ENCODE measurements at places on chromosomes 12 and 14. TPM values are rescaled to one million over a fixed set of nuclear protein-coding genes. Genes with fewer than 3 reads are reported as not detected.

DNA sequence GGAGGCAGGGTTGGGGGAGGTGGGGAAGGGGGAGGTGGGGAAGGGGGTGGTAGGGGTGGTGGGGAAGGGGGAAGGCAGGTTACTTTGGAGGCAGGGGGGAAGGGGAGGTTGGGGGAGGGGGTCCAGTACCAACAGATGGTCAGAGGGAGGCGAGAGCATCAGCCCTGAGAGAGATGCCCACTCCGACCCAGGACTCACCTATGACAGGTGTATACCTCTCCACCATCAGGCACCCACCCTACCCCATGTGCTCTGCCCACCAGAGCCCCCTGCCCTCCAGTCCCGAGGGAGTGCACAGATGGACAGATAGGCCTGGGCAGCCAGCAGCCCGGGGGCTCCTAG lies 18.6 kb downstream of the JAG2 start:
- H3K27me3 ChIP-seq: no peaks in the 10 kb centered on the region
- no peaks in the 10 kb centered on the region for H3K4me1 ChIP-seq
- no peak overlapping the region for H3K27ac ChIP-seq
- no peak overlapping the region for H3K4me3 ChIP-seq
- H3K36me3 ChIP-seq: peaks cover 7% of the 10 kb centered on the region
- DNase-seq: no peak

- no peak for DNase-seq
- H3K36me3 ChIP-seq: no peaks in the 10 kb centered on the region
- H3K27ac ChIP-seq: no peak overlapping the region
- H3K4me3 ChIP-seq: no peak overlapping the region
These were observed 68.6 kb upstream of the RESF1 start for GRCh38 chr12:31890295-31891285.

- no peaks in the 10 kb centered on the region for H3K4me1 ChIP-seq
- no peak overlapping the region for H3K4me3 ChIP-seq
- H3K27me3 ChIP-seq: no peaks in the 10 kb centered on the region
- no peak for DNase-seq
- H3K27ac ChIP-seq: peak overlapping the region; percentile 20
These were observed 256.9 kb upstream of the RGS6 start for GRCh38 chr14:71675126-71675899.

- peak overlapping the region; percentile 82 for H3K4me3 ChIP-seq
- H3K27ac ChIP-seq: peak overlapping the region; percentile 99
- no peaks in the 10 kb centered on the region for H3K27me3 ChIP-seq
- peak; percentile 11 for DNase-seq
- H3K36me3 ChIP-seq: peaks cover 39% of the 10 kb centered on the region
These were observed 992 bp downstream of the CPSF2 start for GRCh38 chr14:92122761-92123160.

DNA sequence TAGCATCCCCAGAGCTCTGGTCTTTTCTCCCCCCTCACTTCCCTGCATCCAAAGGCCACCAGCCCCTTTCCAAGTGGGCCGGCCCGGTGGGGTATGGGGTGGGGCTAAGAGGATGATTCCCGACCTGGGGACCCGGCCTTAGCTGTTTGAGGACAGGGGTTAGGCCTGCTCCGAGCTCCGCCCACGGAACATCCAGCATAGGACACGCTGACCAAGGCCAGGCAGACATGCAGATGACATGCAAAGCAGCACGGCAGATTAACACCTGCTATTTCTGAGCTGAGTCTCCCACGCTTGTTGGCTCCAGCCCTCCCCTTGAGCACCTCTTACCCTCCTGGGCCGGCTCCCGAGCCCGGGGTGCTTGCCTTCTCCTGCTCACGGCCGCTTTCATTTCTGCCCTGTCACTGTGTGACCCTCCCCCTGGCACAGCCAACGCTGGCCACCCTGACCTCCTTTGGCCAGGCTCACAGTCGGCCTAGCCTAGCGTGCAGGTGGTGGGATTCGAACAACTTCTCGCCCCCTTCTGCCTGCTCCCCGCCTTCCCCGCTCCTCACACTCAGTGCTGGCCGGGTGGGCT lies 40.2 kb downstream of the TEAD4 start:
- H3K4me1 ChIP-seq: no peaks in the 10 kb centered on the region
- H3K27ac ChIP-seq: no peak overlapping the region
- H3K27me3 ChIP-seq: no peaks in the 10 kb centered on the region
- H3K36me3 ChIP-seq: peaks cover 6% of the 10 kb centered on the region
- H3K4me3 ChIP-seq: no peak overlapping the region
- DNase-seq: no peak

- DNase-seq: no peak
- H3K27ac ChIP-seq: no peak overlapping the region
- H3K36me3 ChIP-seq: peaks cover 4% of the 10 kb centered on the region
- H3K4me1 ChIP-seq: no peaks in the 10 kb centered on the region
- H3K4me3 ChIP-seq: no peak overlapping the region
These were observed 34.0 kb downstream of the ALG10B start for GRCh38 chr12:38350342-38351174.

GRCh38 chr12:116026346-116026745 lies 251.1 kb downstream of the MED13L start:
- H3K27ac ChIP-seq: no peak overlapping the region
- no peaks in the 10 kb centered on the region for H3K27me3 ChIP-seq

DNA sequence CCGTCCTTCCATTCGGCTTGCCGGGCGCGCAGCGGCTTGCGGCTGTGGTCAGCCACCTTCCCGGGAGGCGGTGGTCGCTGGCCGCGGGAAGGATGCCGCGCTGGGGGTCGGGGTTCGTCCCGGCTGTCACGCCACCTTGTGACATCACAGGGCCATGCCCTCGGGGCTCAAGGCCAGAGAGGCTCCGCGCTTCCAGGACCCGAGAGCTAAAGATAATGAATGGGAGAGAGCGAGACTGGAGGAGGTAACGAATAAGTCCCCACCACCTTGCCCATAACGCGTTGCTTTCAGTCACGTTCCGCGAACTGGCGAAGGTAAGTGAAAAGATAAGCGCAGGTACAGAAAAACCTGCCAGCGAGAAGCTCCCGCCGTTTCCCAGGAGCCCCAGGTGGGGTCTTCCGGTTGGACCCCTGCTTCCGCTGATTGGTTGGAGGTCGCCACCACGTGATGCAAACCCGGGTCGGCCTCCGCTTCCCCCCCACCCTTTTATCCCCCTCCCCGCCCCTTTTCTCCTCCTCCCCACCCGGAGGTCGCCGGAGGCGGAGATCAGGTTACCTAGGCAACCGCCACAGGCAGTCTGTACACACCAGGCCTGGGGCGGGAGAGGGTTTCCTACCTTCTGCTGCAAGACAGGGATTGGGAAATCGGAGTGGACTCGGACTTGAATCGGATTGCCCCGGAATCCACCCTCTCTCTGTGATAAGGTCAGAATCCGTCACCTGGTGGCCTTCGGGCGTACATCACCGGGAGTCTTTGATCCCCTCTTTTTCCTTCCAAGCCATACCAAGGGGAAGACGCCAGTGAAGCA lies at the start of gene LRRC9:
Gene LRRC9 (plus strand): TSS at position 575 of the 808 bp plus-strand sequence.
- H3K4me3 ChIP-seq: no peak within 1 kb of the TSS
- H3K27ac ChIP-seq: no peak within 1 kb of the TSS
- H3K27me3 ChIP-seq: no peaks in the 10 kb centered on the region
- no peak for DNase-seq
- H3K4me1 ChIP-seq: no peaks in the 10 kb centered on the region

DNA sequence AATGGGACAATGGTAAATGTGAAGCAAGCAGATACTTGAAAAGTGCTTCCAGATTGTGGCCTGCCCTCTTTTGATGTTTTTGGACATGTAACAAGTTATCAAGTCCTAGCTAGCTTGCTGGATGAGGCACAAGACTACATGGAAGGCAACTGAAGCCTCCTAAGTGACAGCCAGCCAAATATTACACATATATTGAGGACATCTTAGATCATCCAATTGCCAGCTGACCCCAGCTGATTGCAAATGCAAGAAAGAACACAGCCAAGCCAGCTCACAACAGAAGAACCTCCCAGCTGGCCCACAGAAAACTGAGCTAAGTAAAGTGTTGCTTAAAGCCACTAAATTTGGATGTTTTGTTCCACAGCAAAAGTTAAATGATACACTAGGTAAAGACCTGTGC lies 156.9 kb downstream of the SRGAP1 start:
- DNase-seq: no peak
- no peak overlapping the region for H3K27ac ChIP-seq
- H3K36me3 ChIP-seq: peaks cover 43% of the 10 kb centered on the region
- no peaks in the 10 kb centered on the region for H3K27me3 ChIP-seq

DNA sequence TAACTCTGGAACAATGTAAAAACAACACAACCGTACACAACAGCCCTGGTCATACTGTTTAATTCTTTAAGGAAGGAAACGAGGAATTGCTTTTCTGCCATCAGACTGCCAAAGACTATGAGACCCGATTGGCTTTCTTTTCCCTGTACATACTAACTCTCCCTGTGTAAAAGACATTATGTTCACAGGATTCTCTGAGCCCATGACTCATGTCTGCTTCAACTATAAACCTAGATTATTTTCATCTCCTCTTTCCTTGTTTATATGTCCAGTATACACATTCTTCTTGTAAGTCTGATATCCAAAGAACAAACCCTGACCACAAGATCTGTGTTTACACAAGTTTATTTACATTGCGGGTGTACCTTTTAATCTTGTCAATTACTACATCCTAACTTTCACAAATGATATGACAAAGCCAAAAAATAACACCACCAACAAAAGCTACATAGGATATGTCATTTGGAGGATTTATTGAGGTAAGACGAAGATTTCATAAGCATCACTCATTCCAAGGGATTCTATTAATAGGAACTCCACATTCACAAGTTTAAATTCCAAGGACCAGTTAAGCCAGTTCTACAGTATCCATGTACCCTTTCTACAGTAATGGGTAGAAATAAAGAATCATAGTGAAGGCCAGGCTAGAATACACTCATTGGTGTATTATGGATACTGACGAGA lies 67.3 kb downstream of the STXBP6 start:
- no peak overlapping the region for H3K4me3 ChIP-seq
- H3K27ac ChIP-seq: no peak overlapping the region
- DNase-seq: no peak
- peaks cover 25% of the 10 kb centered on the region for H3K27me3 ChIP-seq
- H3K4me1 ChIP-seq: no peaks in the 10 kb centered on the region

- no peaks in the 10 kb centered on the region for H3K36me3 ChIP-seq
- no peaks in the 10 kb centered on the region for H3K27me3 ChIP-seq
- H3K4me1 ChIP-seq: peaks cover 5% of the 10 kb centered on the region
- no peak for DNase-seq
- H3K27ac ChIP-seq: no peak overlapping the region
- no peak overlapping the region for H3K4me3 ChIP-seq
These were observed 1.1 kb upstream of the CATSPERB start for GRCh38 chr14:91732859-91733477.

DNA sequence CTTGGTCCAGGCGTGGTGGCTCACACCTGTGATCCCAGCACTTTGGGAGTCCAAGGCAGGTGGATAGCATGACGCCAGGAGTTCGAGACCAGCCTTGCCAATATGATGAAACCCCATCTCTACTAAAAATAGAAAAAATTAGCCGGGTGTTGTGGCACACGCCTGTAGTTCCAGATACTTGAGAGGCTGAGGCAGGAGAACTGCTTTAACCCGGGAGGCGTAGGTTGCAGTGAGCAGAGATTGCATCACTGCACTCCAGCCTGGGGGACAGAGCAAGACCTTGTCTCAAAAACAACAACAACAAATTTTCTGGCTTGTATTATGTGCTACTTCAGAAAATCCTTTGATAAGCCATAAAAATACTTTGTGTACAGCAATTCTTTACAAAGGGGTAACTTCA lies 41.1 kb downstream of the LARP4 start:
- peaks cover 92% of the 10 kb centered on the region for H3K36me3 ChIP-seq
- no peak overlapping the region for H3K4me3 ChIP-seq
- peak overlapping the region; percentile 49 for H3K27ac ChIP-seq
- DNase-seq: no peak
- H3K4me1 ChIP-seq: peaks cover 10% of the 10 kb centered on the region
- H3K27me3 ChIP-seq: no peaks in the 10 kb centered on the region

GRCh38 chr12:92539976-92540781 lies 162.6 kb upstream of the PLEKHG7 start:
- H3K4me1 ChIP-seq: peaks cover 9% of the 10 kb centered on the region
- no peaks in the 10 kb centered on the region for H3K27me3 ChIP-seq
- DNase-seq: no peak
- no peaks in the 10 kb centered on the region for H3K36me3 ChIP-seq
- peak overlapping the region; percentile 65 for H3K27ac ChIP-seq

GRCh38 chr14:90490720-90491050 lies 93.9 kb downstream of the CALM1 start:
- H3K4me1 ChIP-seq: no peaks in the 10 kb centered on the region
- H3K4me3 ChIP-seq: no peak overlapping the region
- no peak for DNase-seq

DNA sequence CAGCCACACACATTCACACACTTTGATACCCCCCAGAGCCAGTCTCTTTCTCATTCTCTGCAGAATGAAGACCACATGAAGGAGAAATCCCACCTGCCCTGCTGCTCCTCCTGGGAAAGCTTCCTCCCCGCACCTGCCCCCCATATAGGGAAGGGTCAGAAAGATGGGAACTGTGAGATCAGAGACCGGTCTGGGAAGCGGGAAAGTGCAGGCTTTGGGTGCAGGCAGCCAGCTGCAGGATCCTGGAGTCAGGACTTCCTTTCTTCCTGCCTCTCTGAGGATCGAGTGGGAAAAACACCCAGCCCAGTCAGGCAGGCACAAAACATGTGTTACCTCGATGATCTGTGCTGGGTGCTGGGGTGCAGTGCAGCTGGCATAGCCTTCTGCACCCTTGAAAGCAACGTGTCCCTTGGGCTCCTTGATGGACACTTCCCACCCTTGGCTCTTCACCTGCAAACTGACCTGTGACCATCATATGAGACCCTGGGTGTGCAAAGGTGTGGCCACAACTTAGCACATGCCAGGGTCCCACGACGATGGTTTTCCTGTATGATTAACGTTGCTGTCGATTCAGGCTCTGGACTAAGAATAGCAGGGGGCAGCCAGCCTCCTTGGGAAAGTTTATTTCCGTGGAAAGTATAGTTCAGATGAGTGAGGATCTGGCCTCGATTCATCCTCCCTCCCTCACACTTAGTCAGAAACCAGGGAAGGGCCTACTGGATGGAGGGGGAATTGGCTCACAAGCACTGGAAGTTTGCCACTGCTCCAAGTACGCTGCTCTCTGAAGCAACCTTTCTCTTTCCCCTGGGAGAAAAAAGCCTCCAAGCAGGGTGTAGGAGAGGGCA lies 105.4 kb upstream of the MED13L start:
- DNase-seq: peak; percentile 97
- no peaks in the 10 kb centered on the region for H3K27me3 ChIP-seq
- no peak overlapping the region for H3K27ac ChIP-seq
- H3K4me1 ChIP-seq: peaks cover 18% of the 10 kb centered on the region
- no peaks in the 10 kb centered on the region for H3K36me3 ChIP-seq

Gene AKAP5
- total RNA-seq: 0.14 TPM

Gene PLEKHG7
- not detected for total RNA-seq

Gene PRIMA1
- 0.07 TPM for total RNA-seq

Gene FZD10
- total RNA-seq: 0.15 TPM

Gene ENDOU
- not detected for total RNA-seq

Gene REM2
- 0.47 TPM for total RNA-seq

Gene CD163L1
- total RNA-seq: 3.5 TPM

Gene KRT4
- not detected for total RNA-seq
